ENCODE measurements at places on chromosomes 11 and 22.
A peak's percentile ranks its signal among the peaks of the same experiment; 100 is the strongest.

GRCh38 chr11:70358753-70359152, 39.6 kb upstream of the CTTN start:
- no peak for DNase-seq

DNA sequence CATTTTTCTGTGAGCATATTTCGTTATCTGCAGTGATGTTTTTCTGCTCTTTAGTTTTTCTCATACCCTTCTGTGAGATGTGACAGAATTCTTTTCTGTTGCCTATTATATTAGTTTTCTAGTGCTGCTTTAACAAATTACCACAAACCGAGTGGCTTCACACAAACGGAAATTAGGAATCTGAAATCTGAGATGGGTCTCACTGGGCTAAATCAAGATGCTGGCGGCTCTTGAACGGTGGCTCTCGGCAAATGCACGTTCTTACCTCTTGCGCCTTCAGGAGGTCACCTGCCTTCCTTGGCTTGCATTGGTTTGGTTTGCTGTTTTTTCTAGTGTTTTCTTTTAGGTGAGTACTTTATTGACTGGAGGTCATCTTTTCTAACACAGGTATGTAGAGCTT, 13.0 kb downstream of the ZBED4 start:
- no peak for DNase-seq

GRCh38 chr11:26995701-26996460, 2.0 kb downstream of the FIBIN start:
- no peak for DNase-seq

GRCh38 chr22:42933485-42934091, 76.5 kb upstream of the ARFGAP3 start:
- DNase-seq: no peak

- DNase-seq: no peak
These were observed 11.3 kb downstream of the ABTB2 start for GRCh38 chr11:34346551-34346950.

- peak; percentile 15 for DNase-seq
These were observed 1.7 kb downstream of the SMTN start for GRCh38 chr22:31082606-31083376.

- no peak for DNase-seq
These were observed 181.4 kb upstream of the MTMR2 start for GRCh38 chr11:96105197-96105895.

DNA sequence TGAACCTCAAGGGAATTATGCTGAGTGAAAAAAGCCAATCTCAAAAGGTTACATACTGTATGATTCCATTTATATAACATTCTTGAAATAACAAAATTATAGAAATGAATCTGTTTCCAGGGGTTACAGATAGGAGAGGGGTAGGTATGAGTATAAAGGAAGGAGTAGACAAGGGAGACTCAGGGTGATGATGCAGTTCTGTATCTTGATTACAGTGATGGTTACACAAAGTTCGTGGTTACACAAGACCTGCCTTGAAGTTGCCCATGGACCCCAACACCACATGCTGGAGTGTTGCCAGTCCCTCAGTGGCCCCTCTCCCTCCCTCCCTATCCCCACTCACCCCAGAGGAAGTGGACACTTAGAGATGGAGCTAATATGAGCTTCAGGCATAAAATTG, 20.3 kb downstream of the STK33 start:
- DNase-seq: no peak

DNA sequence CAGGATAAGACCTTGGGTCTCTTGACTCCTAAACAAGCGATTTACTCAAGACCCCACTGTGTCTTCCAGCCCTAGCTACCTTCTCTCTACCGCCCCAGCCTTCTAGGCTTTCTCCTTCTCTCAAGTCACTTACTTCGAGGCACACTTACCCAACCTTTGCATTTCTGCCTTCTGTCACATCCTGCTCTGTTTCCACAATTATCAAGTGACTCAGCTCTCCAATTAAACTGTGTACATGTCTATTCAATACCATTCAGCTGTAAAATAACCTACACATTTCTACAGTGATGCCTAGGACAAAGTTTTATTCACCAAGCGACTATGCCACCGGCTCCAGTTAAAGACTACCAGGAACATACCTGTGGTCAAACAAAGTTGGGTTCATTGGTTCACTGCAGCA, 69.0 kb downstream of the LARGE1 start:
- DNase-seq: no peak

DNA sequence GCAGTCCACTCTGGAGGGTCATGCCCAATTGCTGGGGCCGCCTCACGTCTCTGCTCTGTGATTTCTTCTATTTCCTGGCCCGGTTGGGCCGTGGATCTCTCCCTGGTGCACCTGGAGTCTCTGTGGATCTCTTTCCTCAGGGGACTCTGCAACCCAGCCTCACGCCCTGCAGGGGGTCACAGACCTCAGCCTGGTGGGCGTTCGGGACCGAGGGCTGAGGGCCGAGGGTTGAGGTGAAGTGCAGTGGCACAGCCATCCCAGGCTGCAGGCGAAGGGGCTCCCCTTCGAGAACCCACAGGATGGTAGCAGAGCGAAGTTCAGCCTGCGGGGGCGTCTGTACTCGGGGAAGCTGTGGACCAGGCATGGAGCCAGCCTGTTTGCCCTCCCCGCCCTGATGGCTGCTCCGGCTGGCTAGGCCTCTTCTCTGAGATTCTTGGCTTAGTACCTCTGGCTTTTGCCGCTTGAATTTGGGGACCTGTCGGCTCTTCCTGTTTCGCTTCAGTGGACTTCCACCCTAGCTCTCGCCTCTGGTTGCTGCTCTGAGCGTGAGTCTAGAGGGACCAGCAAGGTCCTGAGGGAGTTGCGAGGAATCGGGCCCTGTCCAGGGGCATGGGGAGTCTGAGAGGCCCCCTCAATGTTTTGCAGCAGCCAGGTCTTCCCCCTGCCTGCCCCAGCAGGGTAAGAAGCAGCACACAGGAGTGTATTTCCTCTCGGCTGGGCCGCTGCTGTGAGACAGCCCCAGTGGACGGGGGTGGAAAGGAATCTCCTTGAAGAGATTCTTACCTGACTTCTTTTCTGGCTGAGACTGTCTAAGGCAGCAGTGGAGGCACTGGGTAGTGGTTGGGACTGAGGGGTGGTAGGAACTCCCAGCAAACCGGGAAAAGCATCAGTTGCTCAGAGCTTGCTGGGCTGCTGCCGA, 140.8 kb downstream of the TBC1D22A start:
- no peak for DNase-seq

DNA sequence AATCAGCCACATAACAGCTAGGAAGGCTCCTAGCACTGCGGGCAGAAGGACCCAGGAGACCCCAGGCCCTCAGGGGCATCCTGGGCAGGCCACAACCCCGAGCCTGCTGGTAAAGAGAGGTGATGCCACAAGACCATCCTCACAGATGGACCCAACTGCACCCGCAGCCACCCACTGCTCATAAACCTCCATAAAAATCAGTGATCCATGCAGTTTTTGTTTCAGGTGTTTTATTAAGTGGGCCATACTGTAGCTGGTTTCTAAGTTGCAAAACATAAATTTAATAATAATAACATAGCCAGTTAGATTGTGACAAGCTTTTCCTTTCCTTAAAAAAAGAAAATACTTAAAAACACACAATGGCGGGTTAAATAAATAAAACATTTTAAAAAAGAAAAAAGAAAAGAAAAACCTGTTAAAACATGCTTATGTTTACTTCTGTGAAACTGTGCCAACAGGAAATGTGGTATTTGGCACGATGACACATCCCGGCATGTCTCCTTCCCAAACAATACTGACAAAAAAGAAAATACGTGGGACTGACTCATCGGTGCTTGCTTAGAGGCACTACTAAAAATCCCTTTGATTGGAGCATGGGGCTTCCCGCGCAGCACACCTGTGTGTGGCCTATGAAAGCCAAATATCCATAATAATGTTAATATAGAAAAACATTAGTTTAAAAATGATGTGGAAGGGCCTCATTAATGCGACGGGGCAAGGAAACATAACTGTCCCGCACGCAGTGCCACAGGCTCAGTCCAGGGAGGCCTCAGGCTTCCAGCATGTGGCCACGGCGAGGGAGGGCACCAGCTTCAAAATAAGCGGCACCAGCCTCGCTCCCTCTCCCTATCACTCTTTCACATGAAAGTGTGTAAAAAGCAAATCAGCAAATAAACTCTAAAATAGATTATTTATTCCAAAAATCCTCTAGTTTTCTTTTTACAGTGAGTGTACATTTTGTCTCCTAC, 47.5 kb upstream of the SCUBE2 start:
- DNase-seq: peak; percentile 7

- DNase-seq: no peak
These were observed 50.0 kb upstream of the CLTCL1 start for GRCh38 chr22:19341500-19341899.

GRCh38 chr11:1486054-1486825, at the start of gene MOB2:
Gene MOB2 (minus strand): TSS chr11:1486779. CDS start chr11:1486556, 223 bp downstream.
- no peak for DNase-seq

GRCh38 chr11:119320240-119320775, 3.4 kb upstream of the MCAM start:
- no peak for DNase-seq

GRCh38 chr11:73551677-73552076, 46.2 kb downstream of the FAM168A start:
- DNase-seq: no peak

GRCh38 chr11:117510646-117511045, 183.0 kb downstream of the CEP164 start:
- DNase-seq: no peak

- no peak for DNase-seq
These were observed 2.9 kb downstream of the PIK3IP1 start for GRCh38 chr22:31289344-31289743.

GRCh38 chr11:17116117-17116516, 38.6 kb upstream of the RPS13 start:
- DNase-seq: no peak
